ENCODE measurements at places on chromosomes 7 and 10.

- no peak for DNase-seq
These were observed 199.2 kb downstream of the AHR start for GRCh38 chr7:17497549-17498167.

GRCh38 chr10:121033366-121033765, 182.2 kb downstream of the WDR11 start:
- no peak for DNase-seq

DNA sequence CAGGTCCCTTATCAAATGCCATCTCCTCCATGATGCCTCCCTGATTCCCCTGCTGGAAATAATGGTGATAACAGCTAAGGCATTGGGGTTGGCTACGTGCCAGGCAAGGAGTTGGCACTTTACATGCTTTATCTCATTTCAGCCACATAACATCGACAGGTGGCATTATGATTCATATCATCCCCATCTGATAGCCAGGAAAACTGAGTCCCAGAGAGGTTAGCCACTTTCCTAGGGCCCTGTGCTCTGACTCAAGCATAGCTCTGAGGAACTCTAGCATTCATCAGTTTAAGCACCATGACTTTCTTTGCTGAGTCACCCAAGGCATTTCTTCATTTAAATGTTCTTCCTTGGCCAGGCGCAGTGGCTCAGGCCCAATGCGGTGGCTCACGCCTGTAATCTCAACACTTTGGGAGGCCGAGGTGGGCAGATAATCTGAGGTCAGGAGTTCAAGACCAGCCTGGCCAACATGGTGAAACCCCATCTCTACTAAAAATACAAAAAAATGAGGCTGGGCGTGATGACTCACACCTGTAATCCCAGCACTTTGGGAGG, 6.6 kb downstream of the LEP start:
- DNase-seq = no peak

GRCh38 chr10:35563261-35563891, 41.8 kb upstream of the GJD4 start:
- peak; percentile 15 for DNase-seq

GRCh38 chr10:132607491-132607890, 69.9 kb downstream of the INPP5A start:
- no peak for DNase-seq

- DNase-seq = no peak
These were observed 99.1 kb downstream of the TAX1BP1 start for GRCh38 chr7:27839099-27839498.

GRCh38 chr10:124266468-124267230, 152.1 kb downstream of the OAT start:
- DNase-seq = no peak

- DNase-seq = no peak
These were observed 122.3 kb upstream of the ANKRD30A start for GRCh38 chr10:37003126-37003525.

GRCh38 chr10:77099136-77099535, 538.5 kb downstream of the KCNMA1 start:
- DNase-seq = no peak

All from T-helper 1 cell (primary cell).